Stimulated activated CD4-positive, alpha-beta T cell treated with anti-CD3 and anti-CD28 coated beads, TNF-alpha, amount 100 ng/mL, for 1 hour (primary cell): ENCODE measurements at places on chromosomes 11 and 22.

- DNase-seq: peak; percentile 62
Observed at GRCh38 chr11:61294717-61295595, at the start of gene VWCE. Gene VWCE (minus strand): TSS chr11:61295316. CDS start chr11:61295037, 279 bp downstream.

GRCh38 chr11:11065396-11065795 is 207.5 kb upstream of the ZBED5 start:
- no peak for DNase-seq

DNA sequence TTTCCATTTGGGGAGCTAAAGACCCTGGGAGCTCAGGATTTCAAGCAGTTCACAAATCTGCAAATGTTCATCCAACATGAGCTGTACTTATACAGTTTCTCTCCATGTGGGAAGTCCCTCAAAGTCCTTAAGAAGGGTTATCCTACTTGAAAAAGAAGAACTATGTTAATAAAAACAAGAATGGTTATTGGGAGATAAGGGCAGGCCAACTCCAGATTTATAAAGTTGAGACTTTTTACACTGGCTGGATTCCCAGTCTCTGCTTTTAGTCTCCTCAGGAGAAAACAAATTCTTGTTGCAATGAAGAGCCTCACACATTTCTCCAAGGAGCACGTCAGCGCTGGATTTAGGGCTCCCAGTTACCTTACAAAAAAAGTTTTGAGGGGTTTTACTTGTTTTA is 34.2 kb upstream of the CTTN start:
- no peak for DNase-seq

DNA sequence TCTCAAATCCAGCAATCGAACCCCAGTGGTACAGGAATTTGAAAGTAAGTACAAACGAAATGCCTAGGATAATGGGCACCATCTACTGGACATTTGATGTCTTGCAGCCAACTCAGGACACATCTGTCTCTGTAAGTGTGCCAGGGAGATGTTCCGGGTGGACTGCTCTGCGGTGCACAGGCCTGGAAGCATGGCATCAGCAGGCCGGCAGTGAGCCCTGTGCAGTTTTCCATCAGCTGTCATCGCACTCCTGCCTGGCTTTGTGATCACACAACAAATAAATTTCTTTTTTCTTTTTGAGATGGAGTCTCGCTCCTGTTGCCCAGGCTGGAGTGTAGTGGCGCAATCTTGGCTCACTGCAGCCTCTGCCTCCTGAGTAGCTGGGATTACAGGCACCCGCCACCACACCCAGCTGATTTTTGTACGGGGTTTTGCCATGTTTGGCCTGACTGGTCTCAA is 71.0 kb downstream of the JAM3 start:
- DNase-seq: no peak

- DNase-seq: no peak
Observed at GRCh38 chr11:128052912-128053641, 534.3 kb downstream of the ETS1 start.

GRCh38 chr11:69463181-69463994 is 18.1 kb upstream of the LINC01488 start:
- DNase-seq: no peak

DNA sequence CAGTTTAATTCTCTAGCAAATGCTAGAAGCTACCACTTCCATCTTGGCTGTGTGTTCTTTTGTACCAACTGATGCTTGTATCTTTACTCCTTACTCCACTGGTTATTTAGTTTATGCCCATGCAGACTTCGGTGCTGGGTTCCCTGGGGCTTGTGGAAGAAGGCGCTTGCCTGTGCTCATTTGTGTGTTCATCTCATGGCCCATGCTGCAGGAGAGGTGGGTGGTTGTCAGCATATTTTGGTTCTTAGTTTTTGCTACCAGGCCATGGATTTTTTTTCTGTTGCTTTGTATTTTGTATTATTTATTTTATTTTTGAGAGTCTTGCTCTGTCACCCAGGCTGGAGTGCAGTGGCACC is 22.4 kb downstream of the MICAL2 start:
- DNase-seq: no peak
